ENCODE measurements at places on chromosomes 6 and 20.

DNA sequence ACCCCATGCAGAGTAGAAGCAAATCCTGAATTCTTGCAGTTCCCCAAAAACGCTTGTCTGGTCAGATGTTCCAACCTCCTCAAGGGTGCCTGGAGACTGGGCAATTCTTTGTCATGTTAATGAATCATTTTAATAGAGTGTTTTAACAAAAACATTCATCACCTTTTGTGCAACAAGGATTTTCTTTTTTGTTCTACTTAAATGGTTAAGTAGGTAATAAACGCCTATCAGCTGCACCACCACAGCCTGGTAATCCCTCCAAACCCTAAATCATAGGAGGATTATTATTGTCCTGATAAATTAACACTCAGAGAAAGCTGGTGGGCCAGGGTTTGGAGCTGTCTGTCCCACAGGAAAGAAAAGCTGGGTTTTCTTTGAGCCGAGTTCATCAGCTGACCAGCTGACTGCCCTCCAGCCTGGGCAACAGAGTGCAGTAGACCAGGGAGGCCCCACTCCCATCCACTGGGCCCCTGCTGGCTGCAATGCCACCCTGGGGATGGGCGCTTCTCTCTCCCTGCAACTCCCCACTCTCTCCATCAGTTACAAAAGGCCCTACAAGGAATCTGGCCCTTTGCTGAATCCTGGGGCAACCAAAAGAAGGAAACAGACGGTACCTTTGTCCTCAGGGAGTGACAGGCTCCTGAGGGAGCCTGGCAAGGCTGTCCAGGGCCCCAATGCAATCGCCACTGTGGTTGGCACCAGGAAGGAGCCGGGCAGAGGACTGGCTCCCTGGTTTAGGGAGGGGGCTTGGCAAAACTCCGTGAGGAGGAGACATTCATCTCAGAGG, 23.1 kb upstream of the BMP7 start:
- no peak for DNase-seq

DNA sequence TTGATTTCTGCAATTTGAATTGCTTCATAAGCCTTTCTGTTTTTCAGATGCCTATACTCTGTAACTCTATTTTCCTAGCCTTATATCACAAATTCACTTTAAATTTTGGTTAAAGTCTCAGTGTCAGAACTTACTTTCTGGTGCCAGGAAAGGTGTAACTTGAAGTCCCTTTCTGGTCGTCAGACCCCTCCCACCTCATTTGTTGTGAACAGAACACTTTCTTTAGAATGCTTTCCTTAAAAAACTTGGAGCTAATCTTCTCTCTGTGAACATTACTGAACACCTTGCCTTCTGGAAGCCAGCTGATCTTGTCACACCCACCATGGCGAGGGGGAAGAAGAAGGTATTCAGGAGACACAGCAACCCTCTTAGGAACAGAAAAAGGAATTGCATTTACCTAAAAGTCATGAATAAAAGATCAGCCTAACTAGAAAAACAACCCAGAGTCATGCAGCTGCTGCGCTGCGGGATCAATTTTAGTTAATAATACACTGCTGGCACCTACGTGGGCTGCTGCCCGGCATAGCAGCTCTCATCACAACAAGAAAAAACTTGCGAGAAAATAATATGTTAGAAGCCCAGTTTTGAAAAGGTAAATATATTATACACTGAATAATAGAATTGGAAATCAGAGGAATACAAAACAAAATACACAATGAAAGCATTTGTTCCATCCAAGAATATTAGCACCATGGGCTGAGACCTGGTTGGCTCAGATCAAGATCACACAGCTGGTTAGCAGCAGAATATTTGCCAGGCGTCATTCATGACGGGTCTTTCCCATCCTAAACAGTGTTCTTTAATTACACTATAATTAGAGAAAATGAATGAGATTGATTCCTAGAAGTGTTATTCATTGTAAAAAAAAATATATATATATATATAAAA, 5.8 kb upstream of the FAM217A start:
- no peak for DNase-seq

- peak; percentile 40 for DNase-seq
Observed at GRCh38 chr6:11317885-11318771, 85.7 kb upstream of the NEDD9 start.

DNA sequence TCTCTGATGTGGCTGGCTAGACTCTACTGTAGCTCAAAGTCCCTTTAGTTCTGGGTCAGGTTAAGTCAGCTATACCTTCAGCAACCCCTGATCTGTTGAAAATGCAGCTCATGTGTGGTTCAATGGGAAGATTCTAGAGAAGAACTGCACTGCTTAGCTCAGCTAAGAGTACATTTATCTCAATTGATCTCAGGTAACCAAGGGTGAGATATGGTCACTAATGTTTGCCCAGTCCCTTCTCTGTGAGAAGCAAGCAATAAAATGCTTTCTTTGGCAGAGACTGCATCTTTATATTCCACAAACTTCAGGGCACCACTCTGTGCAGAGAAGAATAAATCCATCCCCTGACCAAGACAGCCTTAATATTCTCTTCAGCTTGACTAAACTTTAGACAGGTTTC, 240.6 kb upstream of the RAB32 start:
- DNase-seq: no peak

GRCh38 chr6:109260701-109261100, 121.6 kb downstream of the CD164 start:
- no peak for DNase-seq

- no peak for DNase-seq
Observed at GRCh38 chr6:50128420-50129005, 78.8 kb upstream of the DEFB112 start.

DNA sequence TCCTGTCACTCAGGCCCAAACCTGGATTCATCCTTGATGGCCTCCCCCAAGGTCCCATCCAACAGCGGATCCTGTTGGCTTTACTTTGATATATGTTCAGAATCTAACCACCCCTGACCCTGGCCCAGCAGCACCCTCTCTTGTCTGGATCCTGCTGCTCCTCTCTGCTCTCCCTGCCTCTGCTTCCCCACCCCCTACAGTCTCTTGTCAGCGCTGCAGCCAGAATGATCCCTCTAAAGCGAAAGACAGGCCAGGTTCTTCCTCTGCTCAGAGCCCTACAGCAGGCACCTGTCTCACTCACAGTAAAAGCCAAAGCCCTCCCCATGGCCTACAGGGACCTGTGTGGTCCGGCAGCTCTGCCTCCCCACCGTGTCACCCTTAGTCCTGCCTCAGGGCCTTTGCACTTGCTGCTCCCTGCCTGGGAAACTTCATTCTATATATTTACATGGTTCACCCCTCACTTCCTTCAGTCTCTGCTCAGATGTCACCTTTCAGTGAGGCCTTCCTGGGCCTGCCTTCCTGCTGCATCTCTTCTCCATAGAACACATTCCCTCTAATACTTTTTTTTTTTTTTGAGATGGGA, 37.4 kb upstream of the KCNB1 start:
- no peak for DNase-seq

DNA sequence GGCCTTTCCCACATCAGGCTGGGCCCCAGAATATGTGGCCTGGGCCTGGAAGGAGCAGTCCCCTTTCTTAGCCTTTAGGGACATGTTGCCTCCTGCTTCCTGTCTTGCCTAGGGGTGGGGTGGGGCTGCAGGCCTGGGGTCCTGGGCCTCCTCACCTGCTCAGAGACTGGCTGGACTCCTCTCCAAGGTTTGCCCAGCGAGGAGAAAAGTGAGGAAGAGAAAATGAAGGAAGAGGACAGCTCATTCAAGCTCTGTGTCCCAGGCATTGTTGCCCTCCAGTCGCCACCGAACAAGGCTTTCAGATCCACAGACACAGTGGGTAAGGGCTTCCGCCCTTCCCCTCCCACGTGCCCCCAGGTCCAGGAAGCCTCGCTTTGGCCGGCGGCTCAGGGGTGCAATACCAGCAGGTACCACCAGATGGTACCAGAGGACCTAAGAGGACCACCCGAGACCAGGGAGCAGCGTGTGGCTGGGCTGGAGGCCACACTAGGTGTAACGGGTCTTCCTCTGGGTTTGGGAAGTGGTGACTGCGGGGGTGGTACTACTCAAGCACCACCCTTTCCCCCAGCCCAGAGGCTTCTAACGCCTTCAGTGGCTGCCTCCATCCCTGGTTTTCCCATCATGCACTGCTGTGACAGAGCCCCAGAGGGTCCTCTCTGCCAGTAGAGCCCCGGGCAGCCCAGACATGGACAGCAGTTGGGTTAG, 5.5 kb upstream of the BAK1 start:
- DNase-seq: peak; percentile 92

GRCh38 chr20:22499515-22500166, 84.7 kb downstream of the FOXA2 start:
- no peak for DNase-seq

GRCh38 chr20:38501858-38502436, 29.3 kb downstream of the RALGAPB start:
- no peak for DNase-seq

DNA sequence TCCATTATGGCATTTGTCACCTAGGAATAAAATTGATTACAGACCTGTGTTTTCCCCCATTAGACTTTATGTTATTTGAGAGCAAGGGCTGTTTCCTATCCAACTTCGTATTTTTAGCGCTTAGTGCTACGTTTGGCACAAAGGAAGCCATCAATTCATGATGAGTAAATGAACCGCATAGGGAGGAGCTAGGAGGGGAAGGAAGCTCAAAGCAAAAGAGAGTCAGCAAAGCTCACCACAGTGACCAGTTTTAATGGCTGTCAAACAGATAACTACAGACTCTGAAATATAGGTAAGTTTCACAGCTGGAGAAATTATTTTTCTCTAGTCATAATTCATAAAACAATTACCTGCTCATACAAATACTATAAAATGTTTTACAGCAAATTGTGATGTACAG, 6.9 kb upstream of the SAMD3 start:
- DNase-seq: no peak

DNA sequence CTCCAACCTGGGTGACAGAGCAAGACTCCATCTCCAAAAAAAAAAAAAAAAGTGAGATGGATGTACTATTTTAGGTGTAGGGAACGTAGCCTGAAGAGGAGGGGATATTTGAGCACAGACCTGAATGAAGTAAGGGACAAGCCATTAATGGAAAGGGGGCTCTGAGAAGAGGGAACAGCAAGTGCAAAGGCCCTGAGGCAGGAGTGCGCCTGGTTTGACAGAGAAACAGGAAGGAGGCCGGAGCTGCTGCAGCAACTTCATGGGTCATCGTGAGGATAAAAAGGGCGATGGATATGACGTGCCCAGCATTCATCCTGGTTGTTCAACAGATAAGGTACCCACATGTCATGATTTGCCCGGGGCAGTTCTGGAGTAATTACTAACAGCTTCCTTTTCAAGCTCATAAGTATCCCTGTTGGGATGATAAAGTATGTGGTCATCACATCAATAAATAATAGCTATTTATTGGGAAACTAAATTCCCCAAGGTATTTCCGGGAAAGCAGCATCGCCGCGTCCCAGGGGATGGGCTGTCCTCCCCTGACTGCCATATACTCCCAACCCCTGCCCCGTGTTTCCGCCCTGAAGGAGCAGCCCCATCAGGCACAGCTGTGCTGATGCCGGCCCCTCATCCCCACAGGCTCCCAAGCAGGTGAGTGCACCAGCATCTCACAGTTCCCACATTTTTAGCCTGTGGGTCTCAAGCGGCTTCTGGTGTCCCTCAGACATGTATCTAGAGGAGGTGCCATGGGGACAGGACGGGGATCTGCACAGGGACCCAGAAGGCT, 43.4 kb downstream of the DLGAP4 start:
- DNase-seq: no peak

DNA sequence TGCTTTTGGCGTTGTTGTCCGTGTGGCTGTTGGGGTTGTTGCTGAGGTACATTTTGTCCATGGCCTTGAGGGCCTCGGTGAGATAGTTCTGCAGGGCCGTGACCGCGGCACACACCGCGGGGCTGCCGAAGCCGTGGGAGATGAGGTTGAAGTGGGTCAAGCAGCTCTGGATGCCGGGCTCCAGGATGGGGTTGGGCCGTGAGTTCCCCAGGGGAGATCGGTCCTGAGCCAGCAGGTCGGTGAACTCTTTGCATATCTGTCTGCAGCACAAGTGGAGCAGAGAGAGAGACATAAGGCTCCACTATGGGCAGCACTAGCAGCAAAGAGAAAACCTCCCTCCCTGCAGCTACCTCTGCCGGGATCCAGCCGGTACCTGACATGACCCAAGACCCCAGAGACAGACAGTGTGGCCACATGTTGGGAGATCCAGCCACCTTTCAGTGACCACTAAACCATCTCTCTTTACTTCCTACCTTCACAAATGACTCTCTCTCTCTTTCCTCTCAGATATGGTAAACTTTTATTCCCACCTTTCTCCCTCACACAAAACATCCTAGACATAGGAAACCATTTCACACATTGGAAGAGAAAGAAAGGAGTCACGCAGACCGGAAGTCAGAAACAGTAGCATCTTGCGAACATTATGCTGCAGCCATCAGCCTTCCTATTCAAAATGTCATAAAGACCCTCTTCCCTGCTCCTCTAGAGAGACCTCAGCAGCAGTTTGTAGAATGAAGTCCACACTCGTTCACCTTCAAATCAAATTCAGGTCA, 16.2 kb downstream of the TFAP2A start:
- no peak for DNase-seq

- DNase-seq: no peak
Observed at GRCh38 chr20:46820682-46821081, 74.0 kb upstream of the EYA2 start.

- DNase-seq: no peak
Observed at GRCh38 chr20:63498960-63499337, at the start of gene EEF1A2. EEF1A2 (minus strand) TSS chr20:63499083; CDS start chr20:63497763, 1,320 bp downstream.

DNA sequence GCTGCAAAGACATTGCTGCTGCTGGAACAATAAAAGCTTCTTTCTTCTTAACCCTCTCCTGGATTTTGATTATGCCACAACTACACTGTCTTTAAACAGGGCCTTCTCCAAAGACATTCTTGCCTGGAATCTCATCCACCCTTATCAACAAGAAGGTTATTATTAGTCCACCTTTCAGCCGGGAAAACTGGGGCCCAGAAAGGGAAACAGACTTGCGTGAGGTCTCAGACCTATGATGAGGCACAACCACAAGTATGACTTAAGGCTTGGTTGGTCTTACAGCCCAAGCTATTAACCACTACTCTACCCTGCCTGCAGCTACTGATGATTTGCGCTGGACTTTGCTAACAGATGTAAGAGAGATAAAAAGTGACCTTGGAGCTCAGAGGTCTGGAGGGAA, 62.8 kb upstream of the CTNNBL1 start:
- DNase-seq: no peak

- no peak for DNase-seq
Observed at GRCh38 chr20:56778765-56779195, 149.7 kb downstream of the TFAP2C start.

- DNase-seq: no peak
Observed at GRCh38 chr6:35177157-35177556, 36.0 kb upstream of the TCP11 start.

DNA sequence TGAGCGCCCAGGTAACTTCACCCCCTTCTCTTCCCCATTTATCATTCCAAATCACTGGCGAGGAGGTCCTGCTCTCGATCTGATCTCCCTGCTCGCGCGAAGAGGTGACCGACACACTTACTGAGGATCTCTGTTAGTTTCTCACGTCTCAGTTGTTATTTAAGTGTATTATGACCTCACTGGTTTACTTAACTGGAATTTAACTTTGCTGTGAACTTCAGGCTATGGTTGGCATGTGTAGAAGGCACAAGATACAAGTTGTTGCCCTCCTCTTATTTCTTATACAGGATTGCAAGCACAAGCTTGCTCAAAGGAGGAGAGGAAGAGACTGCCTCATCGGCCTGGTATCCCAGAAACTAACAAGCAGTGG, 1.2 kb downstream of the RNF217 start:
- DNase-seq: no peak

GRCh38 chr20:10236540-10237533, 18.2 kb downstream of the SNAP25 start:
- no peak for DNase-seq

- no peak for DNase-seq
Observed at GRCh38 chr20:7505152-7505834, 435.0 kb downstream of the HAO1 start.

- no peak for DNase-seq
Observed at GRCh38 chr20:1144401-1145172, 26.2 kb downstream of the PSMF1 start.

GRCh38 chr20:13302647-13303450, 81.8 kb downstream of the ISM1 start:
- DNase-seq: peak; percentile 23

All from stimulated activated CD8-positive, alpha-beta memory T cell treated with anti-CD3 and anti-CD28 coated beads, Interleukin-2, amount 100 ng/mL, for 48 hours (primary cell).